ENCODE measurements at places on chromosomes 16 and 17. TPM values are rescaled to one million over a fixed set of nuclear protein-coding genes. Genes with fewer than 3 reads are reported as not detected.

RHOT1 gene
- total RNA-seq = 45.6 TPM

MYOCD gene
- 0.11 TPM for total RNA-seq

WWP2 gene
- total RNA-seq = 17.0 TPM

MRPL10 gene
- 22.5 TPM for total RNA-seq

SMARCD2 gene
- 108 TPM for total RNA-seq

ZP2 gene
- total RNA-seq = not detected

CX3CL1 gene
- not detected for total RNA-seq

MFAP4 gene
- 4.8 TPM for total RNA-seq

KRT9 gene
- total RNA-seq = not detected

C1QTNF1 gene
- total RNA-seq = 21.0 TPM

SLC35G6 gene
- total RNA-seq = not detected

CMTM2 gene
- not detected for total RNA-seq

SLC25A11 gene
- 69.3 TPM for total RNA-seq

TP53TG3 gene
- total RNA-seq = not detected

SEC14L5 gene
- total RNA-seq = under 0.01 TPM

ATF7IP2 gene
- 5.0 TPM for total RNA-seq

FAM83G gene
- total RNA-seq = 19.1 TPM

PPP1R1B gene
- not detected for total RNA-seq

RNF112 gene
- 2.1 TPM for total RNA-seq

KRTAP1-5 gene
- total RNA-seq = 54.1 TPM

CCL1 gene
- not detected for total RNA-seq

CA5A gene
- total RNA-seq = not detected

CHST5 gene
- 0.11 TPM for total RNA-seq

NME1 gene
- total RNA-seq = 233 TPM

ASGR2 gene
- not detected for total RNA-seq

APOH gene
- not detected for total RNA-seq

TBC1D3E gene
- total RNA-seq = not detected

ABCC11 gene
- 0.11 TPM for total RNA-seq

KRT28 gene
- total RNA-seq = not detected

TMEM235 gene
- not detected for total RNA-seq

CNTNAP4 gene
- total RNA-seq = not detected

FOXC2 gene
- 1.2 TPM for total RNA-seq

RCVRN gene
- not detected for total RNA-seq
